ENCODE measurements at places on chromosomes 4 and X. TPM values are rescaled to one million over a fixed set of nuclear protein-coding genes. Genes with fewer than 3 reads are reported as not detected.

- H3K4me3 ChIP-seq: no peak overlapping the region
- DNase-seq: no peak
- no peaks in the 10 kb centered on the region for H3K36me3 ChIP-seq
- no peak overlapping the region for H3K27ac ChIP-seq
- peaks cover 10% of the 10 kb centered on the region for H3K4me1 ChIP-seq
Observed at GRCh38 chr4:3464911-3465697, 2.0 kb downstream of the DOK7 start.

DNA sequence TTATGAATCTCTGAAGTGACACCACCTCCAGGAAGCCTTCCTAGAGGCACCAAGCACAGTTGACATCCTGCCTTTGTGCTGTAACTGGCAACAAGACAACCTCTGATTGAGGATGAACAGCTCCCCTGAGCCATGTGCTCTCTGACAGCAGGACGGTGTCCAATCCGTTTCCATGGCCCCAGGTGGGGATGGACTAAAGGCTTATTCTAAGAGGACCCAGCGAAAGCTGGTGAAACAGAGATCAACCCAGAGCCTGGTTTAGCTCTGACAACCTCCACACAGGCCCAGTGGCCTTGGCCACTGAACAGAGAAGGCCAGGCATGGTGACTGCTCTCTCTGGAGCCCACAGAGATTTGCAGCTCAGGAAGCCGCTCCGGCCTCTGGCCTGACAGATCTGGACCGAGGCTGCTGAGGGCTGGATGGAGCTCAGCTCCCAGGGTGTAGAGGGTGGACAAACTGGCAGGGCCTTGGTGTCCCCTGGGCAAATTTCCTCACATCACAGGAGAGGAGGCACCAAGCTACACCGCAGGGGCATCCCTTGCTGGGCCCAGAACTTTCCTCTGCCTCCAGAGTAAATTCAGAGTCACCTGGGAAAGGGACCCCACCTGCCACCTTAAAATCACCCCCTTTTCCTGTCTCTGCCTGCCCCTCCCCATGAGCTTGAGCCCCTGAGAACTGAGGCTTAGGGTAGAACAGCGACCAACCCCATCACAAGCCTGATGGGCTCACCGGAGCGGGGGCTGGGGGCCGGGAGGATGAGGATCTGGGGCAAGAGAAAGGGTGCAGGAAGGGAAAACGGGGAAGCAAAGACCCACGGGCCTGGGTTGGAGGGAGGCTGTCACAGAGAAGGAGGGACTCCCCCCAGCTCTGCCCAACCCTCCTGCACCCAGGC is 40.2 kb downstream of the HMX1 start:
- no peaks in the 10 kb centered on the region for H3K36me3 ChIP-seq
- no peaks in the 10 kb centered on the region for H3K4me1 ChIP-seq
- H3K27ac ChIP-seq: no peak overlapping the region
- DNase-seq: no peak
- H3K27me3 ChIP-seq: no peaks in the 10 kb centered on the region

DNA sequence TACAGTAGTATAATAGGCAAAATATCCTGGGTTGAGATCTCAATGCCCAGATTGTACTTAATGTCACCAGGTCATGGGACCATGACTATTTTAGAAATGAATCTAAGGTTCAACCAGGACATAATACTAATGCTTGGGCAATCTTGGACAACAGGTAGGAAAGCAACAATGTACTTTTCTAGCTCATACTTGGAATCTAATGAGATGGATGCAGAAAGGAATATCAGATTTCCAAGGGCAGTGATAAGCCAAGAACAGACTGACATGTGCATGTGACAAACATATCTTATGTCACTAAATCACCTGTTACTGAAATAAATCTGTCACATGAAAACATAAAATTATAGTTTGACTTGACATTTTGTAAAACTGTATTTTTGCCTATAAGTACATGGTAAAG is 51.1 kb downstream of the RPS6KA3 start:
- DNase-seq: no peak
- H3K27me3 ChIP-seq: no peaks in the 10 kb centered on the region
- H3K4me1 ChIP-seq: no peaks in the 10 kb centered on the region
- H3K4me3 ChIP-seq: no peak overlapping the region
- H3K27ac ChIP-seq: no peak overlapping the region

DNA sequence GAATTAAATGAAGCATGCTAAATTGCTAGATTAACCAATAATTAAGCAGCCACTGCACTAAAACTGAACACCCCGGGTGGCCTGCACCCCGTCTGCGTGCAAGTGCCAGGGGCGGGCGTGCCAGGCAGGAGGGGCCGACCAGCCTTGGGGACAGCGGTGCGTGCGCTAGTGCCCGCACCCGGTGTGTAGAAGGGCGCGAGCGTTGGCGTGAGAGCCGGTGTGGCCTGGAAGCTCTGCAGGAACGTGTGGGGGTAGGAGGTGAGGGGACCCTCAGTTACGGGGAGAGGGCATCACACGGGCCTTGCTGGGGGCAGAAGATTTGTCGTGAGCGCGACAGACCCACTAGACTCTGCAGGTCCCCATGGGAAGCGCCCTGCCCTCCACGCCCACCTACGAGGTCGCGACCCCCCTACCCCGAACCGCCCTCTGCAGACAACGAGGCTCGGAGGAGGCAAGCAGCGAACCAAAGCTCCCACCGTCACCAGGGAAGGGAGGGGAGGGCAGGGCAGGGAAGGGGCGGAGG is 105.8 kb downstream of the FAM53A start:
- DNase-seq: no peak
- no peaks in the 10 kb centered on the region for H3K36me3 ChIP-seq
- peaks cover 6% of the 10 kb centered on the region for H3K4me1 ChIP-seq
- H3K4me3 ChIP-seq: no peak overlapping the region
- no peak overlapping the region for H3K27ac ChIP-seq

GRCh38 chr4:129218360-129218759 is 122.4 kb downstream of the C4orf33 start:
- no peaks in the 10 kb centered on the region for H3K4me1 ChIP-seq
- H3K36me3 ChIP-seq: no peaks in the 10 kb centered on the region
- H3K4me3 ChIP-seq: no peak overlapping the region
- no peak overlapping the region for H3K27ac ChIP-seq

DNA sequence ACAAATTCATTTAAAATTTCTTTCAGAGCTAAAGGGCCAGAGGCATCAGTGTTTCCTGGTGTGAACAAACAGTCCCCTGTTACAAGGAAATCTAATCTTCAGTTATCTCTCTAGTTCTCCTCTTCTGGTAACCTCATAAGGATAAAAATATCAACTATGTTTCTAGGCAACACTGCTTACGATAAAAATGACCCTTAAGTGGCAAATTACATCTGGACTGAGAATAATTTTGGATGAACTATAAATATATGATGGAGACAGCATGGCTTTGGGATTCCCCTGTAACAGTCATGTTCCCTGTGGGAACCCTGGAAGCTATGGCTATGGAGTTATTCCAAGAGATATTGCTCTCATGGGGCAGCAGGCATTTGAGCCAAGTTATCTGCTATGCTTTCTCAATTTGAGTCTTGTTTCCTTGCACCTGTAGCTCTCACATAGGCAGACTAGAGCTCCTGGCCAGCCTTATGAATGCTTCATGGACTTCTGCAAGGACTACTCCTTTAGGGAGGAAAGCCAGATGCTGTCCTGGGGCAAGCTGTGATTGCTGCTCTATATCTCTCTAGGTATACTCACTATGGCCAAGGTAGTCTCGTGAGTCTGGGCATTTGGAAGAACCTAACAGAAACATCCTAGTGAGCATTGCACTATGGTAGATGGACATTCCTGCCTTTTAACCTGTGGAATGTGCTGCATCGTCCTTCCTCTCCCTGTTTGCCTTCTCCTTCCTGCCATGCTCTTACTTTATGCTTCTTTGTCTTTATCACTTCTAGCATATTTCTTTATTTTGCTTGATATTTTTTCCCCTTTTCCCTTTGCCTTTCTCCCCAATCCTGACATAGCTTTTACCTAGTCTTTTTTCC is 14.2 kb downstream of the C4orf33 start:
- H3K36me3 ChIP-seq: no peaks in the 10 kb centered on the region
- no peak overlapping the region for H3K27ac ChIP-seq
- no peaks in the 10 kb centered on the region for H3K27me3 ChIP-seq

DNA sequence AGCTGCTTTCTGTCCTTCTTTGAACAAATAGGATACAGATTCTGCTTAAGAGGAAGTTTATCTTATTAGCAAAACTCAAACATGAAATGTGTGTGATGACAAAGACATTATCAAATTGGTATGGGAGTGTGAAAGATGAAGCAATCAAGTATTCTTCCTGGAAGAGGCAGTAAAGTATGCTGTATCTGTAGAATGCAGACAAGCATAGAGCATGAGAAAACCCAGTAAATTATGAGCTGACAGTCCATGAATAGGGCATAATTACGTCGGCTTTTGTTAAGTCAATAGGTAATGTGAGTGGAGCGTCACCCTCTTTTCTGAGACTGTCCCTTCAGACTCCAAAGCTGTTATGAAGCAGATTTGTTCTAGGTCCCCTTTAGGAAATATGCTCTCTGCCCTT is 458.6 kb upstream of the NWD2 start:
- no peaks in the 10 kb centered on the region for H3K36me3 ChIP-seq
- no peaks in the 10 kb centered on the region for H3K4me1 ChIP-seq
- DNase-seq: no peak
- no peak overlapping the region for H3K27ac ChIP-seq
- H3K4me3 ChIP-seq: no peak overlapping the region

GRCh38 chr4:3419836-3420605 is 21.7 kb upstream of the HGFAC start:
- no peaks in the 10 kb centered on the region for H3K27me3 ChIP-seq
- peaks cover 7% of the 10 kb centered on the region for H3K4me1 ChIP-seq
- no peak for DNase-seq
- no peak overlapping the region for H3K27ac ChIP-seq

DNA sequence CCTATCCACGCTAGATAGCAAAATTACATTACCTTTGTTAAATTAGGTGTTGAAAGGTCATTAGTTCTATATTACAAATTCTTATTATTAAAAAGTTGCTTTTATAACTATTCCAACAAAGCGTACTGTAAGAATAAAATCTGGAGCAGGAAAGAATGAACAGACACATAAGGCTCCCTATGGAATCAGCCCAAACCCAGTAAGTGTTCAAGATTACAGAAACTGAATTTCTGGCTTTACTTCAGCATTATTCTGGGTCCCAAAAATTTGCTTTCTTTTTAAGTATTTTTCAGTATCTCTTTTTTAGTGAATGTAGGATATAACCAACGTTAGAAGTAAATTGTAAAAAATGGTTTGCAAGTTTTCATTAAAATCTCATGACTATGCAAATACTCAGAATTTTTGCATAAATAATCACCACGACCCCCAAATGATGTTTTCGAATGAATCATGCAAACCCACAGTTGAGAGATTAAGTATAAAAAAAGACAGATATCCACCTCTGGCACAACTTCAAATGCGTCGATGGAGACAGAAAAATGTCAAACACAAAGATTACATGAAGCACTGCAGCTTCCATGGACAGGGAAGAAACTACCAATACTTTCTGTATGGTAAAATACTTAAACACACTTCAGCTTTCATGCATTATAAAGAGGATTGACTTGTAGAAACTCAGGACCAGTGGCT is 238.5 kb downstream of the RASL11B start:
- no peak overlapping the region for H3K4me3 ChIP-seq
- H3K4me1 ChIP-seq: no peaks in the 10 kb centered on the region
- H3K27me3 ChIP-seq: no peaks in the 10 kb centered on the region
- no peak overlapping the region for H3K27ac ChIP-seq
- H3K36me3 ChIP-seq: no peaks in the 10 kb centered on the region

DNA sequence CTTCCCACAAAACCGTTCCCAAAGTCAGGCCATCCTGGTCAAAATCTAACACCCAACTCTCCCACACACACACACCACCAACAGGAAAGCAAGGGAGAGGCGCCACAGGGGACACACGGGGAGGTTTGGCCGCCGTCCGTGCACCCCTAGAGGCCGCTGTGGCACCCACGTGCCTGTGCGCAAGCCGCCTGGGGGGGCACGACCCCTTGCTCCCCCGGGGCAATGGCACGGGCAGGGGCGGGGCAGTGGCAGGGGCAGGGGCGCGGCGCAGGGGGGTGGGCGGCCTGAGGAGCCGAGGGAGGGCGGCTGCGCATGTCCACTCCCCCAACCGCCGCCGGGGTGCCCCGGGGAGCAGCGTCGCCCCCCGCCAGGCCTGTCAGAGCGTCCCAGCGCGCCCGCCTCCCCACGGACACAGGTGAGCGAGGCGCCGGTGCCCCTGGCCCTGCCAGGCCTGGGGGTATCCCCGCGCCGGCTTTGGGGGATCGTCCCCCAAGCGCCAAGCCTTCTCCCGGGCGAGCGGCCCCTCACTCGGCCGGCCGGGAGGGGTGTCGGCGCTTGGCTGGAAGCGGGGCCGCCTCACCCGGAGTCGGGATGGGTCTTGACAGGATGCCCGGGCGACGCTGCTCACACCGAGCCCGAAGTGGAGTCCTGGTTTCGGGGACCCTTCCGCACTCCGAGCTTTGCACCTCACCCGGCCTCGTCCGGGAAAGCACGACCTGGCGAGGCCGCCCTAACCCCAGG is at the start of gene ERAS:
ERAS (plus strand) TSS at position 379 of the 741 bp plus-strand sequence. CDS start 2,611 bp downstream, outside the sequence.
- no peak within 1 kb of the TSS for H3K27ac ChIP-seq
- H3K27me3 ChIP-seq: no peaks in the 10 kb centered on the region
- no peaks in the 10 kb centered on the region for H3K4me1 ChIP-seq
- H3K36me3 ChIP-seq: no peaks in the 10 kb centered on the region
- H3K4me3 ChIP-seq: no peak within 1 kb of the TSS

- H3K27ac ChIP-seq: no peak overlapping the region
- no peak for DNase-seq
- no peaks in the 10 kb centered on the region for H3K36me3 ChIP-seq
Observed at GRCh38 chrX:7108030-7108429, 39.5 kb upstream of the STS start.

DNA sequence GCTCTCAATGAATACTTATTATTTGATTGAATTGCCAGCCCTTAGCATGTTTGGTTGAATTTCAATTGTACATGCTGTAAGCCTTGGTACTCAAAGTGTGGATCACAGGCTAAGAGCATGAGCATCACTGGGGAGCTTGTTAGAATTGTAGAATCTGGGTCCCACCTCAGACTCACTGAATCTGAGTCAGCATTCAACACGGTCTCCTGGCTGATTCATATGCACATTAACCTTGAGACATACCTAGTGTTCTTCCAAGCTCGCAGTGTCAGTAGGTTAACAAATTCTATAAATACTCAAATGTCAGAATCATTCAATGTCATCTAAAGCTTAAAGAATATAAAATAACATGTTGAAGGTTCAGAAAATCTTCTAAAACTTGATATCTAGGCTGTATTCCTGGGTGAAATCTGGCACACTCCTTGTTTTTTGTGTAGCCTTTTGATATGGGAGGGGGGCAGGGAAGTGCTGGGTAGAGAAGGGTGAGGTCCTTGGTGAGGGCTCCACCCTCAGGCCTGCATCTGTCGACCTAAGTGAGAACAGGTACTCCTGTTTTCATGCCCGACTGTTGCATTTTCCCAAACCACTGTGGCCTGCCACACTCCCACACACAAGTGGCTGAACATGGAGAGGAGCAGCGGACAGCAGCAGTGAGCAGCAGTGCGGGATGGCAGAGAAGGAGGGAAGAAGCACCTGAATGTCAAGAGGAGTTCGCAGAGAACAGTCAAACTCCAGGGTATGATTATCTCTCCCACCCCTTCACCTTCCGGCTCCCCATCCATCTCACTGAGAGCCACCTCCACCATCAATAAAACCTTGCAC is 529.6 kb upstream of the IGFBP7 start:
- no peak overlapping the region for H3K4me3 ChIP-seq
- no peaks in the 10 kb centered on the region for H3K36me3 ChIP-seq
- H3K27me3 ChIP-seq: no peaks in the 10 kb centered on the region
- DNase-seq: no peak

SMC1A gene
- 31.1 TPM for total RNA-seq

FRMD7 gene
- total RNA-seq: not detected

SHROOM4 gene
- total RNA-seq: 6.1 TPM

SGMS2 gene
- 53.6 TPM for total RNA-seq

GPR143 gene
- total RNA-seq: 2.4 TPM

HSD17B13 gene
- 1.7 TPM for total RNA-seq

DMP1 gene
- total RNA-seq: not detected

NHS gene
- total RNA-seq: 4.8 TPM
